ENCODE measurements at places on chromosomes 1 and 21.

GRCh38 chr1:176815621-176816020, 348.9 kb downstream of the ASTN1 start:
- DNase-seq: no peak

- no peak for DNase-seq
These were observed 18.6 kb downstream of the LRRC38 start for GRCh38 chr1:13495186-13495585.

DNA sequence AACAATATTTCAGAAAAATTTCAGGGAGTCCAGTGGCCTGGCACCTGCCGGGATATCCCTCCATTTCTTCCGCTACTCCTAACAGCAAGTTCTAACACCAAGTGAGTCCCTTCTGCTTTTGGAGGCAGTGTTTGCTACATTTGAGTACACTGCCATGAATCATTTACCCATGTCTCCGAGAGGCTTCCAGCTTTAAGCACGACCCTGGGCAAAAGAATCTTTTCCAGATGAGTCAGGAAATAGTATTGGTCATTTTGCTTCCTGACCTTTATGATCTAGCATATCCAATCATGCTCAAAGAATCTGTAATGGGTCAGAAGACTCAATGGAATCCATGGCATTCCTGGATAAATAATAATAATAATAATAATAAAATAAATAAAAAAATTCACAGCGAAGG, 60.7 kb upstream of the FMN2 start:
- DNase-seq: no peak

- DNase-seq: no peak
These were observed 137.6 kb downstream of the ZZZ3 start for GRCh38 chr1:77544845-77545244.

DNA sequence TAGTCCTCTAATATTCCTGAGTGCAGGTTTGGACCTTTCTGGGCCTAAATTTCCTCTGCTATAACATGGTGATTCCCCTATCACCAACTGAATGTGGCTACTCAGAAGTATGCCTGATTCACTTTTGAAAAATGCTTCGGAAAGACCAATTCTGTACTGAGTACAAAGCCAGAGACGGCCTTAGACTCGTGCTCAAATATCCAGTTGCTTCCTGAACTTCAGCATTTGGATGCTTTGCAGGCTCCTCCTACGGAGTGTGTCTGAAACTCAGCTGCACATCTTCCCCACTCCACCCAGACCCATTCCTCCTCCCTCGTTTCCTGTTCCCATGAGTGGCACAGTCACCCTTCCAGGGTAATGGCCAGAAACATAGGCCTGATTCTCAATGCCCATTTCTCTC, 98.4 kb upstream of the GADD45A start:
- no peak for DNase-seq

GRCh38 chr1:46041974-46042373, 90.5 kb downstream of the PIK3R3 start:
- no peak for DNase-seq

DNA sequence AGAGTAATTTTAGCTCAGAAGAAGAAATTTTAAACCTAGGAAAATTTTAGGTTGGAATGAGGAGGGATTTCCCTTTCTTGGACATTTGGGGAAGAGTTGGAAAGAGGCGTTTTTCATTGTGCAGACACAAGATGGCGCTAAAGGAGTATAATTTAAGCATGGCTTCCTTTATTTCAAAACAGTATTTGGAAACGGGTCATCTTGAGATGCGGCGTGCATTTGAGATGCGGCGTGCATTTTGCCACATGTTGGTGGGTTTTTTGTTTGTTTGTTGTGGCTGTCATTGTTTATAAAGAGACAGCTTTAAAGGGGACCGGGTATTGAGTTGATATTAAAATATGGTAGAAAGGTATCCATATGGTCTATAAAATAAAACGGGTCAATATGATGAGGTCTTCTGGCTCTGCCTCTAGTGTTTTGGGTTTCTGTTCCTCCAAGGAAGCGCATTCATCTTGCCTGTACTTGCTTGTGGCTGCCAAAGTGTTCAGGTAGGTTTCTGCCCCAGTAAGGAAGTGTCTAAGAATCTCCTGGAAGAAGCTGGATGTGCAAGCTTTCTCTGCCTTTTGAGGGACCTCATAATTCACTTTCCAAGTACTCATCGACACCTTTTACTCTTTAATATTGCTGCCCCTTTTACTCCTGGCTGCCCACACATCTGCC, 210.3 kb downstream of the SLC35F3 start:
- DNase-seq: no peak

GRCh38 chr1:10738061-10739058, 58.1 kb downstream of the CASZ1 start:
- no peak for DNase-seq

DNA sequence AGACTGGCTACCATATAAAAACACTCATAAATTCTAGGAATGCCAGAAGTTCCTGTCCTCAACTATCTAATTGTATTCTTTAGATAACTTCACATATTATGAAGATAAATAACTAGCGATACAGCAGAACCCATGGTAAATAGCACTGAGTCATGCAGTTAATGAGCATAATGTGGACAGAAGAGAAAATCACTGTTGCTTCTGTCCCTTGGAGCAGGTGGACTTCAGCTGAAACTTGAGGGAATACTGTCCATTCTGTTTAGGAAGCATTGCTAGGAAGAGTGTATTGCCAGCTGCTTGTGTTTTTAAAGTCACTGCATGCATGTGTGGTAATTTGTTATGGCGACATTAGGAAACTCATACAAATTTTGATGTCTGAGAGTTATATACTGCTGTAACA, 854.4 kb downstream of the LTN1 start:
- no peak for DNase-seq

GRCh38 chr1:151562661-151563060, 22.6 kb downstream of the TUFT1 start:
- DNase-seq: no peak

DNA sequence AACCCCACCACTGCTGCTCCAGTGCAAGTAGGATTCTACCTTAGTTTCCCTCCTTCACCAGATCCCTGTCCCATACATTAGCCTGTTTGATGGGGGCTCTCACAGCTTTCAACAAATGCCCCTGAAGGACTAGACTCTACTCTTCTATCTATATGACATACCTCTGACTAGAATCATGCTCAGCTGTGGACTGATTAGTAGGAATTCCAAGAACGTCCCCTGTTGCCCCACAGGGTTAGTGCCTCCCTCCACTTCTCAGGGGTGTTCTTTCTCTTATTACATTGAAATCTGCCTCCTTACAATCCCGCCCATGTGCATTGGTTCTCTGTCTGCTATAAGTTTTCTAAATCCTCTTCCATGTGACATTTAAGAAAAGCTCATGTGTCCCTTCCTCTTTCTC, 375.9 kb upstream of the DUSP10 start:
- DNase-seq: no peak

GRCh38 chr1:1947493-1947892, 28.4 kb upstream of the TMEM52 start:
- DNase-seq: no peak

DNA sequence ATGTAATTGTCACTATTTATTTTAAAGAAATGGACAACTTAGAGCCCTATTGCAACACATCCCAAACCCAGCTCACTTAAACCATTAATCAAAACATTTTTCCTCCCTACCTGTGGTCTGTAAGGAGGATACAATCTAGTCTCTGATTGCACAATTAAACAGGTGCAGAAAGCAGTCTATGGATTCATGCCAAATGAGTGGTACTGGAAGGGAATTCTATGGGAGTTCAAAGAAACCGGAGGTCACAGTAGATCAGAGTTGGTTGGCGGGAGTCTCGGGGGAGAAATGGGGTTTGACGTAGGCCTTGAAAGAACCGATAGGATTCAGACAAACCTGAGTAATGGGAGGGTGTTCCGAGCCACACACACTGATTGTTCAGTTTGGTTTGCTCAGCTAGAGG, 314.9 kb downstream of the KIF26B start:
- DNase-seq: no peak

DNA sequence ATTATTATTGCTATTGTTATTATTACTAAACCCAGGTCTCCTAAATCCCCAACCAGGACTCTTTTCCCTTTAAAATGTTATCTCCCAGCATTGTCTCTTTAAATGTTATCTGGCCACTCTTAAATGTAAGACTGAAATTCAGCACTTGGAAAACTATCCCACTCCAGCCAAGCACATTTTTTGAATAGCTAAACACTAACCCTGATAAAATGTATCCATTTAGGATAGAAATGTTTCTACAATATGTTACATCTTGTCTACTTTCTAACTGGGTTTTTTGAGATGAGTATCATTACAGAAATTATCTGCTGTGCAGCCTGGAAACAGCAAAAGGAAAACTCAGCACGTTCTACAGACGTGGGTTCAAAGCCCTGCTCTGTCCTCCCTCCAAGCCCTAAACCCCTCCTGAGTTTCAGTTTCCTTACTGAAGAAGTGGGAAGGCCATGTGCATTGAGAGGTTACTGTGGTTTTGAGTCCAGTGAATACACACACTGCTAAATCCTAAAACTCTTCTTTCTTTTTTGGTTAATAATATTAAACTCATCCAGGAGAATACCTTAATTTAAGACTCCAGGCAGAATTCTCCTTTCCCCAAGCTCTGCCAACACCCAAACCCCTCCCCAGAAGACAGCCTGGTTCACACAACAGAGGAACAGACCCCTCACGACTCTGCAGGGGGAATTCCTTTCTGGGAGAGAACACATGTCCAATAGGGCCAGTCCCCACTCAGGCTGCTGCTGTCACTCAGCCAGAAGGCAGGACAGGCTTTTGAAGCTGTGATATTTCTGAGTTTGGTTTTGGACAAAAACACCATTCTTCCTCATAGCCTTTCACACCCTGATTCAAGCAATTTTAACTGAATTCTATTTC, 41.9 kb downstream of the HIVEP3 start:
- DNase-seq: no peak

DNA sequence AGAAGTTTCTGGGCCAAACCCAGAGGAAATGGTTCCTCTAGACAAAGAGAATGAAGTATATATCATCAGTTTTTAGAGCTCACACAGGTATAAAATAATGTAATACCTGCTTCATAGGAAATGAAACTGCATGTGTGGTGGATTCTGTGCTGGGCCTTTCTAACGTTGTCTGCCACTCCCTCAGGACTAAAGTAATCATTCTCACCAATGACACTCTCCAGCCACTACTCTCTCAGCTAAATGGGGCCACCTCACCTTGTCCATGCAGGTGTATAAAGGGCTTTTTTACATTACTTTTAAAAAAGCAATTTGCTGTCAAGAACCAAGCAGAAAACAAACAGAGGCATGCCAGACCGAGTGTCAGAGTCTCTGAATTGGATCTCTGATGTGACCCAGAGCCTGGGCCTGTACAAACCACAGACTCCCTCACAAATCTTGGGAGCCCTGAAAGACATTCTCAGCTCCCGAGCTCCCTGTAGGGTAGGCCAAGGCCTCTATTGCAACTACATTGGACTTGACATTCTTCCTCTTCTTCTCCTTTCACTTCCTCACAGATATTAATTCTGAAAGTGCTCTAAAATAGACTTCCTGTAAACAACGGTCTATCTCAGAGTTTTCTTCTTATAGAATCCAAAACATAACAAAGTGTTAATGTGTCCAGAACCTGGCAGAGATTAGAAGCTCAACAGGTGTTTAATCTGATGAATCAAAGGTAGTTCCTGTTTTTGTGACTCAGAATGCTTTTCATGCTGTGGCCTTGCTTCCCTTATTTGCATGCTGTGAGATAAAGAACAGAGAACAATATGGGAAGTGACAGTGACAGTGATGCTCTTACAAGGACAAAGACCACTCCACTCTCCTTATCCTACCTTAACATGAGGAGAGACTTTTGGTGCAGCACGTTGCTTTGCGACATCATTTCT, 8.6 kb downstream of the AIM2 start:
- DNase-seq: no peak

DNA sequence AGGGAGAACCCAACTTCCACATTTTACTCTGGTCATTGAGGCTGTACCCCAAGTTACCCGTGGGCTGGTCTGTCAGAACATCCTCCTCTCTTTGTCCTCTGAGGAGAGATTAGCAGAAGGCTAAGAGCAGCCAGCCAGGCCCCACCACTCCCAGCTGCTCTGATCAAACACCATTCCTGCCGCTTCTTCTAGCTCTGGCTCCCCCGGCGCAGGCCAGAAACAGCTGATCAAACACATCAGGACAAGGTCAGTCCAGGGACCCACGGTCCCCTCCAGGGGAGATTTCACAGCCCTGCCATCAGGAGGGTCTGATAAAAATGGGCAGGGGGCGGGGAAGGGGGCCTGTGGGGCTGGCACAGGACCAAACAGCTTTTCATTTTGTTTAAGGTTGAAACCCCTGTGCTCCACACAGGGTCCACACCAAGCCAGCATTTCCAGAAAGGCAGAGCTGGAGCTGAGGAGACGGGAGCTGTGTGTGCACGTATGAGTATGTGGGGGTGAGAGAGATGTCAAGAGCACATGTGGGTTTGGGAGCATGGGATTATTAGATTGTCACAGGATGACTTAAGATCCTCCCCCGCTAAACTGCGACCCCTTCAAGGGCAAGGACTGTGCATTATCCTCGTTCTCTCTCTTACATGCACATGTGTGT, 29.9 kb upstream of the EPHA8 start:
- DNase-seq: no peak

Data from activated CD4-positive, alpha-beta T cell treated with anti-CD3 and anti-CD28 coated beads, Interleukin-2, amount 50 U/mL, for 24 hours (primary cell).